Activated CD8-positive, alpha-beta T cell treated with anti-CD3 and anti-CD28 coated beads, Interleukin-2, amount 10 ng/mL, durations not matched to agents 7 days and 5 days (primary cell): ENCODE measurements at places on chromosomes 5 and 9.

- DNase-seq = no peak
Observed at GRCh38 chr9:21657966-21658667, 144.3 kb upstream of the MTAP start.

- no peak for DNase-seq
Observed at GRCh38 chr5:90855296-90856010, 296.9 kb downstream of the ADGRV1 start.

DNA sequence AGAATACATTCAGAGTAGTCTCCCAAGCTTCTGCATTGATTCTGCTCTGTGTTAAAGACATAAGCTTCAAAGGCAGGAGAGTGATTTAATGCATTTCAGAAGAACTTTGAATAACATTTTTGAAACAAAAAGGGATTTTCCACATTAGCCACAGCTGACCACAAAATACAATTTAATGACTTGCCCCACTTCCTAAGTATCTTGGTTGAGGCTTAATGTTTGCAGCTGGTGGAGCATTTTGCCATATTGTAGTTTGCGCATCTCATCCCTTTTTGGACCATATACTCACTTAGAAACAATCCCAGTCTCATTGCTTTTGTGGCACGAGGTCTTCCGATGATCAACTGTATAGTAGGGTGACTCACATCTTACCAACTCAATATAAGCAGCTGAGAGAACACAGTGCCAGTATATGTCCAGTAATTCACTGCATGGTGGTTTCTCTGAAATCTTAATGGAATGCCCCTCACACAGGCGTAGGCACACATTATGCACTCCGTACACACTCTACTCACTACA, 455.8 kb upstream of the PTGER4 start:
- DNase-seq = peak; percentile 23

DNA sequence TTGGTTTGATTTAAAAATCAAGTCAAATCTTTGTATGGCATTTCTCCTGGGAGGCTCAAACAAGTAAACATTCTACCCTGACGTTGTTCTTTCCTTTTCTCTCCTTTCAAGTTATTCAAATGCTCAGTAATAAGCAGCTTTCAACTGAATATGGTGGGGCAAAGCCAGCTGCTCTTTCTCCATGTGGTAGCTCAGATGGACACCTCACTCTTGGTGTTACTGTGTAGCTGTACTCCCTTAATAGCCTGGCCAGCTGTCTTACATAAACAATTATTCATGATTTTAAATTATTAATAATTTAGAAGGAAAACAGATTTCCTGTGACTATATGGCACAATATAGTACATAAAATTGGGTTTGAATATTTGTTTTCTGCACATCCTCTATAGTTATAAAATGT, 165.2 kb downstream of the PDE4D start:
- DNase-seq = no peak

DNA sequence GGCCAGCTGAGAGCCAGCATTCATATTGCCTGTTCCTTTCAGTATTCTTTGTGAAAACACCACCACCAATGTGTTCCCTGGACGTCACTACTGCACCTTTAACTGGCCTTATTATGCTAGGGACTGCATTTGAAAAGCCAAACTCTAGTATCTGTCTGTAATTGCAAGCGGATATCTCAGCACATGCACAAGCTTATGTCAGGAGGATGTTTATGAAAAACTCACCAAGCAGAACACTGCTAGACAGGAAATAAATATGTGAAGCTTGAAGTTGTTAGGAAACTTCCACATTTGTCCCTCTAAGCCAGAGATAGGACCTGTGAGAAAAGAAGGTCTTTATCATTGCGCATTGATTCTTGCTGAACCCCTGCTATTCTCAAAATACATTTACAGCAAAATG, 135.4 kb upstream of the CCDC152 start:
- DNase-seq = no peak

DNA sequence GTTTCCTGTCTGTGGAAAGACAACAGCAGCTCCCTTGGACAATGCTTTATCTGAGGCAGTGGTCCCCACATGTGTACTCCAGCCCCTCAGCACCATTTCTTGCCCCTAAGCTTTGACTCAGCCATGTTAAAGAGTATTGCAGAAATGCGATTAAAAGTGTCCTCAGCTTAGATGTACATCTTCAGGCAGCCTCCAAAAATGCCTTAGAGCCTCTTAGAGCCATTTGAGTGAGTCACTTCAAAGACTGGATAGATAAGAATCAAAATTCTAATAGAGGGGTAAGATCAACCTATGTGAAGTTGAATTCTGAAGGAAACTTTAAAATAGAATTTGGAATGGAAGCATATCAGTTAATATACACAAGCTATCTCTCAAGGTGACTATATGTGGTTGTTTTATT, 296.3 kb downstream of the ADAMTS6 start:
- no peak for DNase-seq

GRCh38 chr5:36685631-36686288, 79.4 kb downstream of the SLC1A3 start:
- DNase-seq = no peak

DNA sequence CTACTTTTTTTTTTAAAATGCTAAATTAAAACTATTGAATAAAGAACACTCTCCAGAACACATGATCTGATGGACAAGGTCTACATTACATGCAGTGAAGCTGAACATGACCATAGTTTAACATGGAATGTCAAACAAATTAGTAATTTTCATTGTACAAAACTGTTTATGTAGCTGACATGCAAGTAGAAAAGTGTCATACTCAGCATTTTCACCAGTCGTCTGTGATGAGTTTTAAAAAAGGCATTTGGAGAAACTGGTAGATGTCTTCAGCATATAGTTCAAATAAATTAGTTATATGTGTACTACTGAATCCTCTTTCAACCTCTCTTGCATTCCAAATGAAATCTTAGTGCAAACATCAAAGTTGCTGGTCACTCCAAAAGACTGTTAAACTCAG, 301.9 kb downstream of the FER start:
- DNase-seq = no peak

GRCh38 chr5:178581621-178582020, 8.6 kb downstream of the COL23A1 start:
- no peak for DNase-seq

- DNase-seq = no peak
Observed at GRCh38 chr5:100762108-100762507, 141.0 kb downstream of the ST8SIA4 start.

DNA sequence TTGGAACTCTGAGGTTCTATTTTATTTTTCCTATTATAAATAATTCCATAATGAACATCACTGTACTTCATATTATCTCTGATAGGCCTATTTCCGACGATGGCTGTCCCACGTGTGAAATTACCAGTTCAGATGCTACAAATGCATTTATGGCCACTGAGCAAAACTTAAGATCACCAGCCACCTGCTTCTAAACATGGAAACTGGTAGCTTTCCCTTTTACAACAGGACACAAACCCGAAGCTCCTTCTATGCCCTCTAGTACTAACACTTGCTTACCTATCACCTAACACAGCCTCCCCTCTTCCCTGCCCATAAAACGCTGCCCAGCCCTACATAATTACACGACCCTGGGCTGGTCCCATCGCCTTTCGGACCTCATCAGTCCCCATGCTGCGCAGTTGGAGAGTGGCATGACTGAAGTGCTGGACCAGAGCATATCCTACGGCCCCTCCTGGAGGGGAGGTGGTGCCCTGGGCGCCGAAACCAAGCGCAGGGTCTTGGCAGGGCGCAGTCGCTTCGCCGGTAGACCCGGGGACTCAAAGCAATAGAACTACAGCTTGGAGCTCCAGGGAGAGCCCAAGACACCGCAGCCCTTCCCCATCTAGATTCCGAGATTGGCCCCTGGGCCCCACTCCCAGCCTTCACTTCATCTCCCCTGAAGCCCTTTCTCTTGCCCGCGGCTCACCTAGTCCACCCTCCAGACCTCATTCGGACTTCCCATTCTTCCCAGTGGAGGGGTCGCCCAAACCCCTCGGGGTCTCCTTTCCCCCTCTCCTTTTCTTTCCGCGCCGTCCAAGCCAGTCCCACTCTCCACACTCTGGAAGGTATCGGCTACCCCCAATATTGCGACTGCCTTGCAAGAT, 1.0 kb upstream of the SAP30L start:
- peak; percentile 36 for DNase-seq

DNA sequence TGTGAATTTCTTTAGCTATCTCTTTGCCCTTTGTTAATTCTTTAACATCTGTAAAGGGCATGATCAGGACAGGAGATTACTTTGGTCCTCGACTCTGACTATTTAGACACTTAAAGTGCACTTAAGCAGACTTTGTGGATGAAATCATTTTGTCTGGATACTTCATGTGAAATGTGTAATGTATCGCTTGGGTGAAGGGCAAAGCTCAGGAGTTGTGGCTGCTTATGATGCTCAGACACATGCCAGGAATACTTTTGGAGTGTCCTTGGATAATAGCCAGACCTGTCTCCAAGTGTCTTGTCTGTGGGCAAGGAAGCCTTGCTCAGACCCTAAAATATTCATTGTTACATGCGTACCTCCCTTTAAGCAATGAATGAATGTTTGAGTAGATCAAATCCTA, 87.8 kb downstream of the RAI14 start:
- no peak for DNase-seq

GRCh38 chr9:99244344-99245260, 22.5 kb downstream of the SEC61B start:
- no peak for DNase-seq

- DNase-seq = no peak
Observed at GRCh38 chr9:121453232-121453892, 46.3 kb downstream of the GGTA1 start.

GRCh38 chr9:121344184-121344583, 25.9 kb downstream of the STOM start:
- DNase-seq = no peak

GRCh38 chr9:93597871-93598646, 21.7 kb downstream of the PHF2 start:
- DNase-seq = no peak

DNA sequence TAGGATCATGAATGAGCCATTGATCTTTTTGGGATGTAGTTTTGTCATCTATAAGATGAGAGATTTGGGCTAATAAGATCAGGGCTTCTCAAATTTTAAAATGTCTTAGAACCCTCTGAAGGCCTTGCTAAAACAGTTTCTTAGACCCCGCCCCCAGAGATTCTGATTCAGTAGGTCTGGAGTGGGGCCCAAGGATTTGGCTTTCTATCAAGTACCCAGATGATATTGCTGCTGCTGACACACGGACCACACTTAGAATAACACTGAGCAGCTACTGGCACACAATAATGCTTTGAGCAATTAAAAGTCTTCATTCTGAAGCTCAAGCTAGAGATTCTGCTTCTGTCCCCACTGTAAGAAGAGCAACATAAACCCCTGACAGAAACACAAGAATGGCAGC, 216.7 kb downstream of the SMARCA2 start:
- DNase-seq = no peak

DNA sequence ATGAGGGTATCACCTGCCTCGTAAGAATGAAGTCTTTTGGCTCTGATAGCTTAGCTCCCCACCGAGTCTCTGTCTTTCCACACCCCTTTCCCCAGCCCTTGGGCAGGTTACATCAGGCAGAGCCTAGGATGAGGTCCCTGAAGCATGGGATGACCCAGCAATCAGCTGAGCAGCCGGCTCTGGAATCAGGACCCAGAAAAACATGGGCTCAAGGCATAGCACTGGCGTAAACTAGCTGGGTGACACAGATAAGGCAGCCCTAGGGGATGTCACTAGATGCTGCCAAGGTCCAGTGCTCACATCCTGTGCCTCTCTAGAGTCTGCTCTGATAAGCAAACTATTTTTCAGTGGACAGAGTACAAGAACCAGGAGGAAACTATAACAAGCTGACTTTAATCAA, 26.6 kb downstream of the IDNK start:
- no peak for DNase-seq

GRCh38 chr5:14929293-14930065, 57.9 kb upstream of the ANKH start:
- no peak for DNase-seq

GRCh38 chr5:95446560-95447221, 55.5 kb downstream of the FAM81B start:
- no peak for DNase-seq

DNA sequence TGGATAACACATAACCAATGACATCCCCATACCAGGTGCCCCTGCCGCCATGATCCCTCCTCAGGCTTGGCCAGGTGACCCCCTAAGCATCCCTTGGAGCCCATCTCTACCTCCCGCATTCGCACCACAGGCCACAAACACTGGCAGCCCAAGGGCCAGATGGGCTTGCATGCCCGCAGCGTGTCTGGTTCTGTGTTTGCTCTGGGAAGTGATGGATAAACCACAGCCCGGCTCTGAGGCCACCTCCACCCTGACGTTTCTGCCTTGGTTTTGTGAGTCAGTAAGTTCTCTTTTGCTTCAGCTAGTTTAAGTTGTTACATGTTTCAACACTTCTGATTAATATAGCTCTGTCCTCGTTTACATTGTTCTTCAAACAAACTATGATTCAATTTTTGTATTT, 172.4 kb upstream of the PHYKPL start:
- no peak for DNase-seq

- DNase-seq = peak; percentile 61
Observed at GRCh38 chr5:131394128-131394527, 130.3 kb downstream of the CDC42SE2 start.

DNA sequence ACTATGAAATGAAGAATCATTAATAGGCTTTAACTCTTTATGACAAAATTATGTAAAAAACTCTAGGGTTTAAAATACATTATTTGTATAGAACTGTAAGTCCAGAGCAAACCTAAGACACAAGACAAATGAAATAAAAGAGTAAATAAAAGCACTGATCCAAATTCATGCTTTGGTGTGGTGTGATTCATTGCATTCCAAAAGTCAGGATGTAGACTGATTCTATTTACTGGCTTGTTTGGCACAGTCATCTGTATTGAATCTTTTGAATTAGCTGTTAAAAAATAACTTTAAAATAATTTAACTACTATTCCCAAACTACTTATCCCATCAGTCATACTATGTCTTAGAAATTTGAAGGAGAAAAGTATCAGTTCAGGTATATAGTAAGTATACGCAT, 31.1 kb downstream of the IL4 start:
- DNase-seq = no peak

DNA sequence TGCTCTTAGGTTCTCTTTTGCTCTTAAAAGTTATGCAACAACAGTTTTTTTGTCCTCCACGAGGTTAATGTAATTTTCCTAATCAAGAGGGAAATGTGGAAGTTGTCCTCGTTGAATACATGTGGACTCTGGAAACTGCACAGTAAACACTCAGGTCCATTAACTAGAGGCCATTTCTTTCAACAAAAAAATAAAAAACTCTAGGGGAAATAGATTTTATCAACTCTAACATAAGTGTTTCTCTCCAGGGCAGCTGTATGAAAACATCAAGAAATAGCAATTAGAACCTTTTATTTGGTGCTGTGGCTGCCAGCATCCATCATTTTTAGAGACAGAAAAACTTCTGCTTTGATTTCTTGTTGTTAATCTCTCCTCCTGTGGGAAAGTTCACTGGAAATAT, 288.6 kb downstream of the ICE1 start:
- no peak for DNase-seq
